T-helper 2 cell (primary cell): ENCODE measurements at places on chromosomes 7 and 10.

- no peak for DNase-seq
Observed at GRCh38 chr10:10044922-10045764, 972.5 kb upstream of the CELF2 start.

DNA sequence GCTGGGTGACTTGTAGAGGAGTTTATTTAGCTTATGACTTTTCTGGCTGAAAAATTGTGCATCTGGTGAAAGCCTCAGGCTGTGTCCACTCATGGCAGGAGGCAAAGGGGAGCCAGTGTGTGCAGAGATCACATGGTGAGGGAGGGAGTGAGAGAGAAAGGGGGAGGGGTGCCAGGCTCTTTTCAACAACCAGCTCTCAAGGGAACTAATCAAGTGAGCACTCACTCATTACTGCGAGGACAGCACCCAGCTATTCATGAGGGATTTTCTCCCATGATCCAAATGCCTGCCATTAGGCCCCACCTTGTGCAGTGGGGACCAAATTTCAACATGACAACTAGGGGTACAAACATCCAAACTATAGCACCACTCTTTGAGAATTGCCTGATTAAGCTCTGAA, 590.2 kb downstream of the MAGI2 start:
- DNase-seq = no peak

GRCh38 chr10:30529373-30529998, 95.5 kb downstream of the MAP3K8 start:
- DNase-seq = peak; percentile 64

DNA sequence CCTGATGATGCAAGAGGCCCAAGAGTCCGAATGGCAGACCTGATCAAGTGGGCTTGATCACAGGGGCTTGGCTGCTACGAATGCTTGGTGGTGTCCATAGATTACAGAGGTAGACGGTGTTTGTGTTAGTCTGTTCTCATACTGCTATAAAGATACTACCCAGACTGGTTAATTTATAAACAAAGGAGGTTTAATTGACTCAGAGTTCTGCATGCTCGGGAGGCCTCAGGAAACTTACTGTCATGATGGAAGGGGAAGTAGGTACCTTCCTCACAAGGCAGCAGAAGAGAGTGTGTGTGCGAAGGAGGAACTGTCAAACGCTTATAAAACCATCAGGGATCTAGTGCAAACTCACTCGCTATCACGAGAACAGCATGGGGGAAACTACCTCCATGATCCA, 268.9 kb upstream of the KLF6 start:
- no peak for DNase-seq
